ENCODE measurements at places on chromosomes 1 and 21. TPM values are rescaled to one million over a fixed set of nuclear protein-coding genes. Genes with fewer than 3 reads are reported as not detected.

CRYAA gene
- total RNA-seq: not detected

ZSCAN20 gene
- total RNA-seq: 9.0 TPM

ENAH gene
- total RNA-seq: 99.1 TPM

TNFRSF18 gene
- total RNA-seq: not detected

HSPB7 gene
- total RNA-seq: not detected
